NCI-H1694 (cell line): ENCODE measurements at places on chromosomes 5 and 9.

DNA sequence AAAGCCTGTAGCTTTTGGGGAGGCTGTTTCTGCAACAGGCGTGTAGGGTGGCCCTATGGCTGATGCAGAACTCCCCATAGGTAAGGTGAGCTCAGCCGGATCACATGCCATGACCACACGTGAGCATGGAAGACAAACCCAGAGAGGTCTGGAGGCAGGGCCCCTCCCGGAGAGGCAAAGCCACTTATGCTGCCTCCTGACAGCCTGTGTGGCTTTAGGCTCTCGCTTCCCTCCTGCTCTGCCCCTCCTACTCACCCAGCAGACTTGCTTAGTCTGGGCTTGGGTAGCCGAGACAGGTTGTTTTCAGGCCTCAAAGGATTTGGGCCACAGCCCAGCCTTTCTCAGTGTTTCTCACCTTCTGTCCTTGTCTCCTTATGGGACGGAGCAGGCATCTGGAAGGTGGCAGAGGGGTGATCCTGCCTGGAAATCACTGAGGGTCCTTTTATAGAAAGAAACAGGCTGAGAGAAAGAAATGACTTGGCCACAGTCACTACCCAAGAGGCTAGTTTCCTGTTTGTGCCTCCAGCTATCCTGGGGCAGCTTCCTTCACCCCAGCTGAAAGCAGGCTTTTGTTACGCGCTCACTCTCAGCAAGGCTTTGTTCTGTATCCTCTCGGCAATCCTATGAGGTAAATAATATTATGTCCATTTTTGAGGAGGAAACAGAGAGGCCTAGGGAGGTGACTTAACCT, 89.9 kb downstream of the DAB2IP start:
- DNase-seq, result no peak

- no peak for DNase-seq
Observed at GRCh38 chr5:61264273-61264661, 67.8 kb upstream of the ZSWIM6 start.

DNA sequence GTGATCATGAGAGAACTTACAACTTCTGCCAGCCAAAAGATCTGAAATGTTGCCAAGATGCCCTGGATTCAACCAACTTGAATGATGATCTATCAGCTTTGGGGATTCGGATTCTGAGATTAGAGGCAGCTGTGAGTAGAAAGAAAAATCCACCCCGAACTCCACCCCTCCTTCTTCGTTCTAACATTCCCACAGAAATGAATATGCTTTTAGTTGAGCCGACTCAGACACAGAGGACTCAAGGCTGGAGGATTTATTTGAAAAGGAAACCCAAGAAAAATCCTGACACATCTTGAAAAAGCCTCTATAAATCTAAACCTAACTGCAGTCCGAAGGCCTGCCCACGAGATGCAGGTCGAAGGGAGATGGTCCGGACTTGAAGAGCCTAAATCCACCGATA, 275.0 kb downstream of the GAS1 start:
- no peak for DNase-seq

DNA sequence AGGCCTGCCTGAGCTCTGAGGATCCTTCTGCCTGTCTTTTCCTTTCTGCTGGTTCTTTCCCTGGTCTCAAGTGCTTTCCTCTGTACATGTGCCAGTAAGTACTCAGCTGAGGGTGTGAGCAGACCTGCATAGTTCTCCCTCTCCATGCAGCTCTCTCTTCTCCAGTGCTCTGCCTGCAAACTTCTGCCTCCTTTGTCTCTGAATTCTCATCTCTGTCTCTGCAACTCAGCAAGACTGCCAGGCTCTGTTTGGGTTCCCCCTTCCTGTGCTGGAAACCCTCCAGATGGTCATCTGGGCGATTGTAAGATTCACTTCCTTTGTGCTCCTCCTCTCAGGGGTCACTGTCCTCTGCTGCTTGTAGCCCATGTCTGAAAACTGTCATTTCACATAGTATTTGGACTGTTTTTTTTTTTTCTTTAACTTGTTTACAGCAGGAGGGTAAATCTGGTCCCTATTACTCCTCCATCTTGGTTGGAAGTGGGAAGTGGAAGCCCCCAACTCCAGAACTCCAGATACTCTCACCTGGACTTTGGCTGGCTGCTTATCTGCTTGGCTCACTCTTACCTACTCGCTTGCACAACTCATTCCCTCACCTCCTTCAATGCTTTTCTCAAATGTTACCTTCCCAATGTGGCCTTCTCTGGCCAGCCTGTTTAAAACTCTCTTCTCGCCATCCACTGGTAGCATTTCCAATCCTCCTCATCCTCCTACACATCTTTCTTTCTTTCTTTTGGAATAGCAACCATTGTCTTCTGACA, 175.3 kb upstream of the TBC1D2 start:
- no peak for DNase-seq

GRCh38 chr5:1494780-1495524, 28.8 kb downstream of the LPCAT1 start:
- DNase-seq, result no peak

DNA sequence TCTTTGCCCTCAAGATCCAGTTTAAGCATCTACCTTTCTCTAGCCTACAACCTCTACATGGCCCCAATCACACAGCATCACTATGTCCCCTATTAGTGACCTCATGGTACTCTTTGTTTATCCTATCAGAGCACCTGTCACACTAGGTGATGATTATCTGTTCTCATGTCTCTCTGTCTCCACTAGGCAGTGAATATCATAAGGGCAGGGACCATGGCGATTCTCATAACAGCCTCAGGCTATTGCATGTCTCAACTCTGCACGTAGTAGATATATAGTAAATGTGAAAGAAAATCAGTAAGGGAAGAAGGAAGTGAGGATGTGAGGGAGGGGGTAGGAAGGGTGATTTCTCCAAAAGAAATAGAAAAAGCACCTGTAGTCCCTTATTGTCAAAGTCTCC, 311.0 kb downstream of the NSG2 start:
- no peak for DNase-seq

GRCh38 chr5:52774005-52774410, 13.7 kb upstream of the ITGA1 start:
- DNase-seq, result no peak

DNA sequence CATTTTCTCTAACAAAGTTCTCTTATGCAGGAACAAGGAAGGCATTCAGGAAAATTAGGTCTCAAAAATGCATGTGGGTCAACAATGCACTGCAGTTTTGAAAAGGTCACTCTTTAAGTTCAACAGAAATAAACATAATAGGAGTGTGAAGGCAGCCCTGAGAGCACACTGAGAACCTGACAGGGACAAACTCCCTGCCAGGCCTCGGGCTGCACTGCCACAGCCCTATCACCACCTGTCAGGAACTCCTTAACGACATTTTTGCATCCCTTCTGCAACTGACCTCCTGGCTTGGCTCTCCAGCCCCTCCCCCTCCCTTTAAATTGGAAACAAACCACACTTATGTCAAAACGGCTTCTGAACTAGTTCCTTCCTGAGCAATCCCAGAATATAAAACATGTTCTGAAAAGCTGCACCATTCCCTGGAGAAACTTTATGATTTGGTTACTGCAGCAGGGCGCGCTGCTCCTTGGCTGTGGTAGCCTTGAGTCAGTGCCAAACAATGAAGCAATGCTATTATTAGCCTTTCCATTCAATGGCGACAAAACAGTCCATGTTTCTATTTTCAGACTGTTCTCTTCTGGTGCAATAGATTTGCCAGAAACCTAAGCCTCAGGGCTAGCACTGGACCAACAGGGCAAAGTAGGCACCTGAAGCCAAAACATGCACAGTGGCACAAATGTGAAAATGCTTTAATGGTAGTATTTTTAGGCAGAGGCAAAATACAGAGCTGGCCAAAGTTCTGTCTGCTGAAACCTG, 160.1 kb upstream of the ZNF608 start:
- peak; percentile 75 for DNase-seq

DNA sequence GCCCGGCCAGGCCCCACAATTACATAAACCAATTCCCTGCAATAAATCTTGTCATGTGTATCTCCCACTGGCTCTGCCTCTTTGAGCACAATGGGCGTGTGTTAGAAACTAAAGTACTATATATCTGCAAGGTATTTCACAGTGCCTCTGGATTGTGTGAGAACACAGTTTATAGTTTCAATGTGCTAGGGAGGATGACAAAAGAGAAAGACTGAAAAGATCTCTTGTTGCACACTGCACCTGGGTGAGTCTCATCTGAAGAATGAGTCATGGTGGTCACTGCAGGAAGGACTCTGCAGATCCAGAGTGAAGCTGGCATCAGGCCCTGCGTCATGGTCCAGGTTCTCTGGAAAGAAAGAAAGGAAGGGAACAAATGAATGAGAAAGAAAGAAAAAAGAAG, 20.7 kb upstream of the CTSV start:
- no peak for DNase-seq

- DNase-seq, result no peak
Observed at GRCh38 chr5:23727271-23727670, 219.9 kb downstream of the PRDM9 start.

DNA sequence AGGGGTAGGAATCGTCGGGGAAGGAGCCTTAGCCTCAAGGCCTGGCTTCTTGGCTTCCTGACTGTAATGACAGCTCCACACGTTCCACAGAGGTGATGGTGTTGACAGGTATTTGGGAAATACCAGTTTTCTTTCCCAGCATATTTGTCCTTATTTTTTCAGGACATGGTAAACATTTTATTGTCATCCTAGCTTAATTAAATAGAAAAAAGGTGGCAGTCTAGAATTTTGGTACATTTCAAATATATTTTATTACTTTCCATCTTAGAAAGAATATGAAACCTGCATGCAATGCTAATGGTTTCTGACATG, 8.4 kb downstream of the CXCL14 start:
- DNase-seq, result no peak

- DNase-seq, result no peak
Observed at GRCh38 chr9:23941051-23941450, 115.0 kb upstream of the ELAVL2 start.

- no peak for DNase-seq
Observed at GRCh38 chr9:281741-282645, 67.3 kb downstream of the DOCK8 start.

- DNase-seq, result no peak
Observed at GRCh38 chr5:73999297-73999696, 373.3 kb downstream of the ARHGEF28 start.

DNA sequence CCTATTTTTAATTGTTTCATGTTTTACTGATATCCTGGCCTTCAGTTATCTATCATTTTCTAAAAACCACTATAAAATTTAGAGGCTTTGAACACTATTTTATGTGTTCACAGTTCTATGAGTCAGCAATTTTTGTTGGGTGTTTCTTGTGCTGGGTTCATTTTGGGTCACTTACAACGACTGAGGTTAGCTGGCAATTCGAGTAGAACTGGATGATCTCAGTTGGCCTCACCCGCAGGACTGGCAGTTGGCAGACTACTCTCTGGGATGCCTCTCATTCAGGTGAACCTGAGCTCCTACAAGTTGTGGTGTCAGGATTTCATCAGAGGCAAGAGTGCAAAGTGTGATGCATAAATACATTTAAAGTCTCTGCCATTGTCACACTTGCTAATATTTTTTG, 151.0 kb upstream of the PAPPA start:
- DNase-seq, result no peak

DNA sequence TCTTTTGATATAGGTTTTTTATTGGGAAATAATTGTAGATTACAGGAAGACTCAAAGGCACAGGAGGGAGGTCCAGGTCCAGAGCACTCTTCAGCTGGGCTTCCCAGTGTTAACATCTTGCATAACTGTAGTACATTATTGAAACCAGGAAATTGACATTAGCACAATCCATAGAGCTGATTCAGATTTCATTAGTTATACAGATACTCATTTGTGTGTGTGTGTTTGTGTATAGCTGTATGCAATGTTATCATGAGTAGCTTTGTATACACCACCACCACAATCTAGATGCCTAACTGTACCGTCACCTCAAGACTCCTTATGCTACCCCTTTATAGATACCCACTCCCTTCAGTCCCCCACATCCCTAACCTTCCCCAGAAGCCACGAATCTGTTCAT, 47.9 kb downstream of the SLC36A1 start:
- no peak for DNase-seq

DNA sequence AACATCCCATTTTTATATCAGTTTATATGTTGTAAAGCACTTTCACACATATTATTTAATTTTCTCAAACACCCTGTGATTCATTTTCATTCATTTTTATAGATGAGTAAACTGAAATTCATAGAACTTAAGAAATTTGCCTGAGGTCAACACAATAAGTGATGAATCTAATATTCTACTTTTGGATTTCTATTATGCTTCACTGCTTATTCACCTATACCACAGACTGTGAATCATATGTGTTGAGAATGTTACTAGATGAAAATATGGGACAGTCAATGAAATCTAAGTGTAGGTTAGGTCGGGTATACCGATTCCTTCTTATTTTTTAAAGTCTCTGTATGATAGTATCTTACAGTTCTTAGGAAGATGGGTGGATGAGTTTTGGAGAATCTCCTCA, 24.8 kb downstream of the CDC37L1 start:
- DNase-seq, result no peak

DNA sequence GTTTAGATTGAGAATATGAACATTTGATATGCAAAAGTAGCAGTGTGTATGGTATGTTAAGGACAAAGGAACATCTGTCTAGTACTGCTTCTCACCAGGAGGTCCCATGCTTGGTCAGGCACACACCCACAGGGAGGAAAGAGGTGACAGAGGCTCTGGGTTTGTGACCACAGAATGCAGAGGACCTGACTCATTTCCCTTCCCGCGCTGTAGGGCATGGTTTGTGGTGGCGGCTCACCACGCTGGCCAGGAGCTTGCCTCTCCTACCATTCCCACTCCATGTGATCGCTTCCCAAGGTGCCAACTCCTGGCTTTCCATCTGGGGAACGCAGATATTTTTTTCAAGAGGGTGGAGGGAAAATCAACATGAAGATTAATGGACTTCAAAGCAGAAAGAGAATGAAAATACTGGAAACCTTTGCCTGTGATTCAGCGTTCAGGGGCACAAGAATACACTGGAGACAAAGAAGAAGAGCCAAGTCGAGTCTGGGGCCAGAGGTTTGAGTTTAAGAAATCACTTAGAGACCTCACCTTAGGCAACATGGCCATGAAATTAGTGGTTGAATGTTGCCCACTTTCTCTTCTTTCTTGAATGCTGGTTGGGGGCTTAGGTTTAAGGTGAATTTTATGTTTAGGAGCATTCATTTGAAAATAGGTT, 477.8 kb downstream of the CCDC171 start:
- no peak for DNase-seq

DNA sequence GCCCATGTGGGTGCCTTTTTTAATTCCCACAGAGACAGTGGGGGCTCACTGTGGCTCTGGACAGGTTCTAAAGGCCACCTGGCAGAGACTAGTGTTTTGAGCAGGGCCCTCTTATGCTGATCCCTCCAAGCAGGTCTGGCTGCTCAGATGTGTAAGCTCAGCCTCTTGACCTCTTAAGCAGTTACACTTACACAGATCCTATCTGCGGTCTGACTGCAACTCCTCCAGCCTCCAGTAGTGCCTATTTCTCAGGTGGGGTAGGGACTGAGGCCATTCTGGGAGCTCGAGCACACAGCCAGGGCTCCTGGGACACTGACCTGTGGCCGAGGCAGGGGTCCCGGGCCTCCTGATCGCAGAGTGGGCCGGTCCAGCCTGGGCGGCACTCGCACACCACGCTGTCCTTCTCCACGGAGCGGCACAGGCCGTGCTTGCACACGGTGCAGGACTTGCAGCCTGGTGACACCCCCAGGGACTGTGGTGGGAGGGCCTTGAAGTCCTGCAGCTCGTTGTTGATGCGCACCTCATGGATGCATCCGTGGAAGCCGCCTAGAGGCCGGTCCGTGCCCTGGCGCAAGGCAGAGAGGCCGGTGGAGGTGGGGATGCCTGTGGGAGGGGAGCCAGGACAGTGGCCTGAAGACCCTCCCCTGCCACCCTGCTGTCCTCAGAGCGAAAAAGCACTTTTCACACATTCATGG, 91.9 kb upstream of the PANK3 start:
- no peak for DNase-seq
